ENCODE measurements at places on chromosomes 5 and 9.

GRCh38 chr5:9456435-9457042 is 89.3 kb downstream of the SEMA5A start:
- no peak for DNase-seq

- no peak for DNase-seq
Observed at GRCh38 chr5:42064821-42065220, 139.7 kb downstream of the FBXO4 start.

GRCh38 chr5:123605822-123606221 is 93.8 kb downstream of the CSNK1G3 start:
- no peak for DNase-seq

DNA sequence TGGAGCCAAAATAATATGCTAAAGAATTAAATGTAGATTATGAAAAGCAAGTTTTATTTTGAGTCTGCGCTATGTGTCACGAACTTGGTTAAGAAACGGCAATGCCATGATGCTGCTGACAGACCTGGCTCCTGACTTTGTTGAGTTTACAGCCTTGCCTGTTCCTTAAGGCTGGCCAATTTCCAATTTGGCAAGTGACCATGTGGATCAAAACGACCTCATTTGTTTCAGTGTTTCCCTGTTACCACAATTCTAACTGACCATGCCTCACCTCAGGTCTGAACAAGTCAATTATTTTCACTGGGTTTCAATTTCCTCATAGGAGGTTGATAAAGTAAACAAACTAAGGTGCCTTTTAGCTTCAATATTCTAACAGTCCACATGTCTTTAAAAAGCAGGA is 461.4 kb downstream of the ZNF608 start:
- DNase-seq = peak; percentile 18

DNA sequence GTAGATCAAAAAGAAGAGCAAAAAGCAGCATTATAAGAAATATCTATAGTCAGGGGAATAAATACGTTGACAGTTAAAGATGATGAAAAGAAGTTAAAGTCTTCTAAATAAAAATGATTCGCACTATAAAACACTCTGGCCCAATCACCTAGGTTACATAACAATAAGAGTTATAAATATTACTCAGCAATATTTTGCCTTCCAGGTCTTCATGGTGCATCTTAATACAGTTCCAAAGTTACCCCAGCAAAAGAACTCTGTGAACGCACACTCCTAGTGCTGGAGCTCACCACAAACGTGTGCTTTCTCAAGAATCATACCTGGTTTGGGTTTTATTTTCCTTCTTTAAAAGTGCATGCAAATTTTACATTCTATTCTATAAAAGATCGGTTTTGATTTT is 44.7 kb downstream of the EPB41L4A start:
- no peak for DNase-seq

DNA sequence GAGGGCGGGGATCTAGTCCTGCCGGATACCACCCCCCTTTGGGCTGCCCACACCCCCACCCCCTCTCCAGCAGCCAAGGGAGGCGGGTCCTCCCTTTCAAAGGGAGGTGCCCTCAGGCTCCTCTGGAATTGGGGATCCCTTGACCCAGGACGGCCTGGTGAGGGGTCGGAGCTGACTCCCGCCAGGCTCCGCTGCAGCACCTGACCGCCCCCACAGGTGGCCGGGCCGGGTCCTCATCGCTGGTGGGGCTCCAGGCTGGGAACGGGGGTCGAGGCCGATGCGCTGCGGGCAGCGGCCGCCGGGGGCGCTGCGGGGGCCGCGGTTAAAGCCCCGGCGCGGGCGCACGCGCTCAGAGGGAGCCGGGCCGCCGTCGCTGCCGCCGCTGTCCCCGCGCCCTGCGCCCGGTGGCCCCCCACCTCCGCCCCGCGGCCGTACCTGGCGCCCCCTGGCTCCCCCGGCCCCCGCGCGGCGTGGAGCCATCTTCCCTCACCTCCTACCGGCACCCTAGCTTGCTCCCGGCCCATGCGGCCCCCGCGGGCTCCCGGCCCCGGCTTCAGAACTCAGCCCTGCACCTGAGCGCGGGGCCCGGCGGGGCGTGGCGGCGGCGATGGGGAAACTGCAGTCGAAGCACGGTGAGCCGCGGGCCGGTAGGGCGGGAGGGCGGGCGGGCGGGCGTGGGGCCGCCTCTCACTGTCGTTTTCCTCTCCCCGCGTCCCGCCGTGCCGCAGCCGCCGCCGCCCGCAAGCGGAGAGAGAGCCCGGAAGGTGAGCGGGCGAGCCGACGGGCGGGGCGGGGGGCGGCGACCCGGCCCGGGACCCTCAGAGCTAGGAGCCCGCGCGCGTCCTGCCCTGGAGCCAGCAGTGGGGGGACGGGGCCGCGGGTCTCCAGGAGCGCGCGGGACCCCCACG is at the start of gene NKD2:
Gene NKD2 (plus strand): TSS at position 352 of the 908 bp plus-strand sequence. CDS start 256 bp downstream, at position 608.
- peak; percentile 73 for DNase-seq

- DNase-seq = no peak
Observed at GRCh38 chr9:86488794-86489193, 134.6 kb upstream of the TUT7 start.

DNA sequence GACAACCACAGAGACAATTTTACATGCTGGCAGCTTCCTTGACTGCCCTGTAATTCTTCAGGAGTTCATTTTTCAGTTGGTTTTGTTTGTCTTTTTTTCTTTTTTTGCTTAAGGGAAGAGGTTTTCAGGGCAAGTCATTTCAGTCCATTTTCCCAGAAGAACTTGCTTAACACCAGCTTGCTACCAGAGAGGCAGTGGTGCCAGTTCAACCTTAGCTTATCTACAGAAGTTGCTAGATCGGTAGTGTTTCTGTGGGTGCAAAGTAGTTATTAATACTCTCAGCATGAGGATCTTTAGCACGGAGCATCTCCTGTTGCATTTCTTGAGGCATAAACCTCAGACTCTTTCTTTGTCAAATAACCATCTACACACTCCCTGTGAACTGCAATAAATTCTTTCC is 1.1 kb downstream of the SPEF2 start:
- DNase-seq = no peak

GRCh38 chr5:177513500-177513899 is 3.3 kb downstream of the DDX41 start:
- DNase-seq = no peak

Measured in LoVo (cell line).